Progenitor cell of endocrine pancreas (in vitro differentiated cells): ENCODE measurements at places on chromosomes 16 and 17.

GRCh38 chr16:4190712-4191333, 51.1 kb downstream of the SRL start:
- no peak overlapping the region for H3K4me3 ChIP-seq
- no peaks in the 10 kb centered on the region for H3K36me3 ChIP-seq
- DNase-seq, result no peak
- H3K27me3 ChIP-seq, result peaks cover 26% of the 10 kb centered on the region

GRCh38 chr17:81163703-81164370, 1.5 kb upstream of the PVALEF start:
- H3K4me1 ChIP-seq, result peaks cover 3% of the 10 kb centered on the region
- no peak overlapping the region for H3K27ac ChIP-seq
- H3K27me3 ChIP-seq, result no peaks in the 10 kb centered on the region
- DNase-seq, result no peak

GRCh38 chr16:20923876-20924275, 23.3 kb downstream of the LYRM1 start:
- no peak for DNase-seq
- H3K4me1 ChIP-seq, result peaks cover 2% of the 10 kb centered on the region
- H3K27ac ChIP-seq, result no peak overlapping the region

DNA sequence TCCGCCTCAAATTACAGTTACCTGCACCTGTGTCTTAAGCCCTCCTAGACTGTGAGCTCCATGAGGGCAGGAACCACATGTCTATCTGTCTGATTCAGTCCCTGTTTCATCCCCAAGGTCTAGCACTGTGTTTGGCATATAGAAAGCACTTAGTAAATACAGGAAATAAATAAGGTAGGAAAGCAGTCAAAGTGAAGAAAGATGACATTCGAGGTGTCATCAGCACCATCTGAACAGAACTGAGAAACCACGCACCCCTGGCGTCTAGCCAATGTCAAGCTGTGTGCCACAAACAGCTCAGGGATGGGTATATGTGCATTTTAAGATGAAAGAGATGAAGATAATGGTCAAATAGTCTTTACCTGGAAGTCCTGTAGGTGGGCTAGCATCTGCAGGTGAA, 79.6 kb upstream of the ATP2A3 start:
- no peak overlapping the region for H3K27ac ChIP-seq
- peaks cover 22% of the 10 kb centered on the region for H3K36me3 ChIP-seq
- DNase-seq, result no peak
- no peaks in the 10 kb centered on the region for H3K27me3 ChIP-seq
- no peaks in the 10 kb centered on the region for H3K4me1 ChIP-seq

DNA sequence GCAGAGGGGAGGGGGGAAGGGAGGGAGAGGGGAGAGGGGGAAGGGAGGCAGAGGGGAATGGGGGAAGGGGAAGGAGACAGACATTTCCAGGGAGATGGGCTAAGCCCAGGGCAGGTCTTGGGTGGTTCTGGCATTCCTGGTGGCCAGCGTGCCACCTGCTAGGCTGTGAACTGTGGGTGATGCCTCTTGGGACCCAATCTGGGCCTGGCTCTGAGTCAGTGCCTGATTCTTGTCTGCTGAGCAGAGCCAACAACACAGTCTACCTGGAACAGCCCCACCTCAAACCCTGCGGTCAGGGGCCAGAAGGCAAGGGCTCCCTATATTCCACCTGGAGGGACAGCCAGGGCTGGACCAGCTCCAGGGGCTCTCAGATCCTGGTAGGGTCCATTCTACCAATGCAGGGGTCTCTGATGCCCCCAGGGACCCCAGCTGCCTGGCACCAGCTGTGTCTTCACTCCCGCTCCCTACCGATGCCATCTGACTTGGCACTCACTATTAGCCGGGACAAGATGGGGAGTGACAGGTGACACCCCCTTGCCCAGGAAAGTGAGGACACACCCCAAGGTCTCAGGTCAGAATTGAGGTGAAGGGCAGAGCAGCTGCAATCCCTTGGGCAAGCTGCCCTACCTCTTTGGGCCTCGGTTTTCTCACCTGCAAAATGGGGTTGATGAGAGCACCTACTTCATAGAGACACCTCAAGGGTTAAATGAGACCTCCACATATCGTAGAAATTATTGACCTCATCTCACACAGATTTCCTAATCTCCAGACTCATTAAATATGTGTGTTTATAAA, 87.2 kb downstream of the LITAF start:
- no peak overlapping the region for H3K27ac ChIP-seq
- no peak for DNase-seq
- no peaks in the 10 kb centered on the region for H3K27me3 ChIP-seq
- H3K36me3 ChIP-seq, result no peaks in the 10 kb centered on the region

GRCh38 chr17:17358866-17359265, 55.7 kb downstream of the NT5M start:
- peaks cover 5% of the 10 kb centered on the region for H3K4me1 ChIP-seq
- H3K4me3 ChIP-seq, result no peak overlapping the region
- peaks cover 12% of the 10 kb centered on the region for H3K27me3 ChIP-seq
- DNase-seq, result no peak
- H3K27ac ChIP-seq, result no peak overlapping the region
- no peaks in the 10 kb centered on the region for H3K36me3 ChIP-seq

DNA sequence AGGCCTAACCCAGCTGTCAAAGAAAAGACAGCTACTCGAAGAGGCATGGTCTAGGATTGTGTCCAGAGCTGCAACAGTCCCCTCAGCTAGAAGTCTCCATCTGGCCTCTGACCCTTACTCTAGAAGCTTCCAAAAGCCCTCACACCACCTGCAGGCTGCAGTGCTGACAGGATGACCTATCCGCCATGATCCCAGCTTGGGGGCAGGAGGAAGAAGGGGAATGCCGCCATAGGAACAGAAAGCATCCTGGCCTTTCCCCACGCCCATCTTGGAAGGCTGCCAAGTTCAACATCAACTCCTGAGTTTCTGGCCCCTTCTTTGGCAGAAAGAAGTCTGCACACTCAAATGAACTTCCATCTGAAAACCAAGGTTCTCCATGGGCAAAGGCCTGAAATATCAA, 3.1 kb upstream of the KRT36 start:
- no peaks in the 10 kb centered on the region for H3K4me1 ChIP-seq
- H3K36me3 ChIP-seq, result no peaks in the 10 kb centered on the region
- H3K4me3 ChIP-seq, result no peak overlapping the region
- no peak overlapping the region for H3K27ac ChIP-seq
- peaks cover 29% of the 10 kb centered on the region for H3K27me3 ChIP-seq

DNA sequence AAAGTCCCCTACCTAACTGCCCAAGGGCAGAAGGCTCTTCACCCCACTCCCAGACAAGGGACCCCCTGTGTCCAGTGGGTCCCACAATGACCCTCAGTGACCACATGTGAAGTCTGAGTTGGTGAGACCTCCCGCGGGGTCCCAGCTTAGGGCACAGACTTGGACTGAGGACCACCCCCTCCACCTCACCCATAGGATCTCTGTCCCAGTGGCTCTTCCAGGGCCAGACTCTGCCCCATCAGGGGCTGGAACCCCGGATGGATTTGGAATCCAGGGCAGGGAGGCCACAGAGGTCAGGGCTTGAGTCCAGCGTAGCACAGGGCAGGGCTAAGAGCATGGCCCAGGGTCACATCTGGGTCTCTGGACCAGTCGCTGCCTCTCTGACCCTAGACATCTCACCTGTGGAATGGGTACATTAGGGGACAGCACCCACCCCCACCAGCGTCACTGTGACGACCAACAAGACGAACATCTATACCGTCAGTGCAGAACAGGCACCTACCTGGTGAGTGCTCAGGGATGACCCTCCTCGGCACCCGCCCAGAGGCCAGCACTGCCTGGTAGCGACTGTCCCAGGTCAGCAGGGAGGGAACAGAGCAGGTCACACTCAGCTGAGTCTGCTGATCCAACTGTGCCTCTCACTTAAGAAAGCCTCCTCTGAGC, 37.7 kb downstream of the TNFRSF13B start:
- peak overlapping the region; percentile 57 for H3K27ac ChIP-seq
- no peak for DNase-seq
- no peak overlapping the region for H3K4me3 ChIP-seq
- H3K36me3 ChIP-seq, result no peaks in the 10 kb centered on the region

DNA sequence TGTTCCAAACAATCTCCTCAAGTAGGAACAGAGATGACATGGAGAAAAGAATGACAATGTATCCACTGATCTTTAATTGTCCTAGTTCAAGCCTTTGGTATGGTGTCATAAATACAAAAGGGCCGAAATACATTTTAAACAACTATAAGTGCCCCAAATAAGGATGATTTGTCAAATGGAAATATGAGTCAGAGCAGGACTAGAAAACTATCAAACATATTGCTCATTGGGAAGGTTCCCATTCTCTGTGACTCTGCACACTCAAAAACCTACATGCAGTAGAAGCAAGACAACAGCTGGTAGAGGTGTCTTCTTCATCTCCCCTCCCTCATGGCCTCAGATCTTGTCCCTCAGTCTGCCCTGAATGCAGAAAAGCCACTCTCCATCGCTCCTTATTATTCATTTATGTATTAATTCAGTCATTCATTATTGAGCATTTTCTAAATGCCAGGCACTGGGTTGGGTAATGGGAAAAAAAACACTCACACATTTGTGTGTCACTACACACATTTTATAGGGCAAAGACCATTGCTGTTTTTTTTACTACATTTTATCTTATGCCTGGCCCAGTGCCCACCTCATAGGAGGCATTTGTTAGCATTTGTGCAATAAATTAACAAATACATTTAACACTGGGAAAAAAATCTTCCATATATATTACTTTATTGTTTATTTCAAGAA, 10.1 kb downstream of the CA10 start:
- peaks cover 8% of the 10 kb centered on the region for H3K27me3 ChIP-seq
- DNase-seq, result no peak
- H3K4me1 ChIP-seq, result peaks cover 2% of the 10 kb centered on the region
- no peaks in the 10 kb centered on the region for H3K36me3 ChIP-seq
- H3K4me3 ChIP-seq, result no peak overlapping the region

DNA sequence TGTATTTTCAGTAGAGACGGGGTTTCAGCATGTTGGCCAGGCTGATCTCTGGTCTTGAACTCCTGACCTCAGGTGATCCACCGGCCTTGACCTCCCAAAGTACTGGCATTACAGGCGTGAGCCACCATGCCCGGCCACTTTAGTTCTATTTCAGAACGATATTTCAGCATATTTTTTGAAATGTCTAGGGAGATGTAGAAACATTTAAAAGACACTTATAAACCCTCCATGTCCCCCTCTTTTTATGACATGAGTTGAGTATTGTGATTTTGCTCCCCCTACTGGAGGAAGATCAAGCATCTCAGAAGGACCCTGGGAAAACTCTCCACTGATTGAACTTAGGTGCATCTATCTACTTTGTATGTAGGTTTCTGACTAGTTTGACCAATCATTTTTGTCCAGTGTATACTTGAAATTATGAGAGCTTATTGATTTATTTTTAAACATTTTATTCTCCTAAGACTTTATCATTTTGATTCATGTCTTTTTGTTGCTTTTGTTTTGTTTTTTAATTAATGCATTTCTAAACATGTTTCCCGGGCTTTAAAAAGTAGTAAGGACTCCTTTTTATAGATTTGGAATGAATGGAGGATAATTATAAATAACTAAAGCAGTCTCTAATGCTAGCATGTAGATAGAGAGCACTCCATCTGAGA, 105.1 kb downstream of the CHD9 start:
- DNase-seq, result no peak
- no peaks in the 10 kb centered on the region for H3K27me3 ChIP-seq
- H3K27ac ChIP-seq, result no peak overlapping the region

GRCh38 chr17:65595071-65595656, 33.7 kb upstream of the AXIN2 start:
- H3K27ac ChIP-seq, result no peak overlapping the region
- DNase-seq, result no peak
- H3K27me3 ChIP-seq, result peaks cover 33% of the 10 kb centered on the region
- no peaks in the 10 kb centered on the region for H3K36me3 ChIP-seq

- H3K4me3 ChIP-seq, result no peak overlapping the region
- H3K4me1 ChIP-seq, result no peaks in the 10 kb centered on the region
- no peak overlapping the region for H3K27ac ChIP-seq
Measured at GRCh38 chr16:21101631-21102420, 48.8 kb downstream of the DNAH3 start.

DNA sequence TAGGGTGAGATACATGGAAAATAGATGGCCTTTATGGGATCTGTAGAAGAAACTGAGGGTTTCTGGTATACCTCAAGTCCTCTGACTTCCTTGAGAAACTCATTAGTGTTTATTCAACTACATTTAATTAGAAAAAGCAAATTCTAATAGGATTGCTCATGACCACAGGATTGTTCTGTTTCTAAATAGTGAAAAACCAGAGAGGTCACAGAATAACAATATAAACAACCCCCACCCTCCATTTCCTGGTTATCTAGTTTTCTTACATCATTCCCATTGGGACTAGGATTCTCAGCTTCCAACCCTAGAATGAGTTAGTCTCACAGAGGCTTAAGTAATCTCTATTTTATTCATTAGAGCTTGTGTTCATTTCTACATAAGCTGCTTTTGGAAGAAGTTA, 30.0 kb downstream of the SF3B3 start:
- no peak overlapping the region for H3K4me3 ChIP-seq
- H3K36me3 ChIP-seq, result peaks cover 39% of the 10 kb centered on the region
- no peak for DNase-seq
- no peak overlapping the region for H3K27ac ChIP-seq
- no peaks in the 10 kb centered on the region for H3K4me1 ChIP-seq

- H3K27me3 ChIP-seq, result no peaks in the 10 kb centered on the region
- H3K4me3 ChIP-seq, result no peak overlapping the region
- no peak for DNase-seq
- peaks cover 24% of the 10 kb centered on the region for H3K4me1 ChIP-seq
- H3K36me3 ChIP-seq, result no peaks in the 10 kb centered on the region
Measured at GRCh38 chr17:39695089-39695474, 4.8 kb upstream of the ERBB2 start.

- no peaks in the 10 kb centered on the region for H3K36me3 ChIP-seq
- peak; percentile 53 for DNase-seq
- H3K4me1 ChIP-seq, result no peaks in the 10 kb centered on the region
- no peak overlapping the region for H3K27ac ChIP-seq
- H3K27me3 ChIP-seq, result peaks cover 5% of the 10 kb centered on the region
Measured at GRCh38 chr17:16406742-16407674, 8.4 kb upstream of the TRPV2 start.
